Nephron progenitor cell (in vitro differentiated cells): ENCODE measurements at places on chromosomes 16 and 17.
A peak's percentile ranks its signal among the peaks of the same experiment; 100 is the strongest.

- DNase-seq: peak; percentile 92
These were observed at the start of gene MSL1 for GRCh38 chr17:40121181-40122135. MSL1 (plus strand) TSS chr17:40121971; CDS start chr17:40122613, 642 bp downstream.

- peak; percentile 57 for DNase-seq
These were observed 60.1 kb upstream of the TMEM132E start for GRCh38 chr17:34519282-34519681.

DNA sequence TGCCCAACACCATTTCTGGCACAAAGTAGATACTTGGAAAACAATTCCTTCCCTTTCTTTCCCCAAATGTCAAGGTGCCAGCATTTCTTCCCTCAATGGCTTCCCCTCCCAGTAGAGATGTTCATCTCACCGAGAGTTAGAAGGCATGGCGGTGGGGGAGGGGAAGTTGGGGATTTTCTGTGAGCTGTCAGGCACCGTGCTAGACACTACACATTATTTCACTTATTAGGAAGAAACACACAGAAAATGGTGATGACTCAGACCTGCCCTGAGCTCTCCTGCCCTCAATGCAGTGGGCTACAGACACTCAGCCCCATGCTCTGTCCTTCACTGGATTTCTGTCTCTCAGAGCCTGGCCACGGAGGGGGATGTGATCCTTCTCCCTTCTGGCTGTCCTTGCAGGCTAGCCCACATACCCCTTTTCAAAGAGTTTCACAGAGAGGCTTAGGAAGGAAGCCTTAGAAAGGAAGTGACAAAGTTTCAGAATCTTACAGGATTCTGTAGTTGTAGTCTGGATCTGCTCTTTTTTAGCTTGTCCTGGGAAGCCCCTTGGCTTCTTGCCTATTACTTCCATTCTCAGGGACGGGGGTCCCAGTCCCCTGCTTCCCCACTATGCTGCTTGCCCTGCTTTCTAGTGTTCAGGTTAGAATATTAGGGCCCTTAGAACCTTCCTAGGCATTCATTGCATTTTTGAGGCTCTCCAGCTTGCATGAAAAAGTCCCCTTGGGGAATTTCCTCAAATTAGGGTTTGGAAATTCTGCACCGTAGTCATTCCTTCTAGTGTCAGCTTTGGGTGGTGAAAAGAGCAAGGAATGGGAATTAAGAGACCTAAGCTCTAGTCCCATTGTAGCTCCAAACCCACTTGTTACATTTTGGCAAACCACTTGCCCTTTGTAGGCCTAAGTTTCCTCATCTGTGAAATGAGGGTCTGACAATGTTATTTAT, 12.2 kb upstream of the CCL5 start:
- no peak for DNase-seq

GRCh38 chr17:73119631-73120030, 27.1 kb upstream of the SLC39A11 start:
- no peak for DNase-seq

- no peak for DNase-seq
These were observed 94.2 kb downstream of the DNAH3 start for GRCh38 chr16:21056396-21056795.

DNA sequence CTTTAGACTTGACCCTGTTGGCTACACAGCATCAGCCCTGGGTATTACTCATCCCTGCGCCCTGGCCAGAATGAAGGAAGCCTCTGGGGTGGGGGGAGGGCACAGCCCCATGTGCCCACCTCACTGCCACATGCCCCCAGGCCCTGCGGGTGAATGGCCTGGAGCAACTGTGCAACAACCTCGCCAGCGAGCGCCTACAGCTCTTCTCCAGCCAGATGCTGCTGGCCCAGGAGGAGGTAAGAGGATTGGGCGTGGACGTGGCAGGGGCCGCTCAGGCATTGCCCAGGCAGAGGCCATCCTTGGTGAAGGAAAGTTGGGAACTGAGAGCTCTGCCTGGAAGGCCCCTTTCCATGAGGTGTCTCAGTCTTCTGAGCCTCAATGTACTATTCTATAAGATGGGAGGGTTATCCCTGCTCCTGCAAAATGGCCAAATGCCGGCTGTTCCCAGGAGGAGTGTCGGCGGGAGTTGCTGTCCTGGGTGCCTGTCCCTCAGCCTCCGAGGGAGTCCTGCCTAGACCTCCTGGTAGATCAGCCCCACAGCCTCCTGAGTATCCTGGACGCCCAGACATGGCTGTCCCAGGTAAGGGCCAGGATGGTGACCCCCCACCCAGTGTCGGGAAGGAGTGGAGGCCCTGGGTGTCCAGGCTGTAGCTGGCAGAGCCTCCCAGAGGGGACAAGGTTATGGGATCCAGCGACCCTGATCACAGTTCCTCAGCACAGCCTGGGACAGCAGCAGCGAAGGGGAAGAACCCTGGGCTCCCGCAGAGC, 8.9 kb downstream of the MYO15B start:
- no peak for DNase-seq

GRCh38 chr16:4390266-4391260, 18.9 kb downstream of the VASN start:
- DNase-seq: peak; percentile 9

- DNase-seq: no peak
These were observed 2.8 kb downstream of the DNAJA3 start for GRCh38 chr16:4428500-4428899.

DNA sequence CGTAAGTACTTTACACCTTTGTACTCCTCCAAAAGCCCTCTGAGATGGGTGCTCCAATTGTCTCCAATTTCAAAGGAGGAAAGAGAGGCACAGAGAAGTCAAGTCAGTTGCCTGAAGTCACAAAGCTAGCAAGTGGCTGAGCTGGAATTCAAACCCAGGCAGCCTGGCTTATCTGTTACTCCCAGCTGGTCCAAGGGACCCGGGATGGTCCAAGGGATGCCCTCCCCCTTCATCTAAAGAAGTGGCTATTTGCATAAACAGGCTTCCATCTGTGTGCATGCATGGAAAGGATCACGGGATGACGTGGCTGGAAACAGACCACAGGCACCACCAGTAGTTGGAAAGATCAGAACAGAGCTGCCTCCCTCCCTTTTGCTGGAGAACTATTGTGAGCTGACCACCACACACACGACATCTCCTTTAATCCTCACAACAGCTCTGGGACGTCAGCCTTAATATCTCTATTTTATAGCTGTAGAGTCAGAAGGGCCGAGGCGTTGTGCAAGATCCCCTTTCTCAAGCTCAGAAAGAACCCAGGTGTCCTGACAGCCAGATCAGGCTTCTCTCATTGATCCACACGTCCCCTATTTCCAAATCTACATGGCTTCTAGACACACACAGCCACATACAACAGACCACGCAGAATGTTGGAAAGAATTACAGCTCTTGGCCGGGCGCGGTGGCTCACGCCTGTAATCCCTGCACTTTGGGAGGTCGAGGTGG, 10.9 kb upstream of the COL1A1 start:
- DNase-seq: no peak

- peak; percentile 53 for DNase-seq
These were observed 45.8 kb upstream of the CIBAR2 start for GRCh38 chr16:85157813-85158742.

DNA sequence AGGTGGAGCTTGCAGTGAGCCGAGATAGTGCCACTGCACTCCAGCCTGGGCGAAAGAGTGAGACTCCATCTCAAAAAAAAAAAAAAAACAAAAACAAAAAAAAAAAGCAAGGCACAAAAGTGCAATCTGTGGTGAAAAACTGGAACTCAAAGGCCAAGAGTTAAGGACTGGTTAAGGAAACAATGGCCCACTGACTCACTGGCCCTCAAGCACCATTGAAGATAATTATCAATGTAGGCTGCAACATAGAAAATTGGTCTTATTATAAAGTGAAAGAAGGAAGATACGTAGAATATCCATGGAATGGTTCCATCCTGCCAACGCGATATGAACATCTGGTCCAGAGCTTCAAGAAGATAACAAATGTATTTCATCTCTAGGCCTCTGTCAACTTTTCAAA, 444.2 kb downstream of the SOX9 start:
- no peak for DNase-seq

DNA sequence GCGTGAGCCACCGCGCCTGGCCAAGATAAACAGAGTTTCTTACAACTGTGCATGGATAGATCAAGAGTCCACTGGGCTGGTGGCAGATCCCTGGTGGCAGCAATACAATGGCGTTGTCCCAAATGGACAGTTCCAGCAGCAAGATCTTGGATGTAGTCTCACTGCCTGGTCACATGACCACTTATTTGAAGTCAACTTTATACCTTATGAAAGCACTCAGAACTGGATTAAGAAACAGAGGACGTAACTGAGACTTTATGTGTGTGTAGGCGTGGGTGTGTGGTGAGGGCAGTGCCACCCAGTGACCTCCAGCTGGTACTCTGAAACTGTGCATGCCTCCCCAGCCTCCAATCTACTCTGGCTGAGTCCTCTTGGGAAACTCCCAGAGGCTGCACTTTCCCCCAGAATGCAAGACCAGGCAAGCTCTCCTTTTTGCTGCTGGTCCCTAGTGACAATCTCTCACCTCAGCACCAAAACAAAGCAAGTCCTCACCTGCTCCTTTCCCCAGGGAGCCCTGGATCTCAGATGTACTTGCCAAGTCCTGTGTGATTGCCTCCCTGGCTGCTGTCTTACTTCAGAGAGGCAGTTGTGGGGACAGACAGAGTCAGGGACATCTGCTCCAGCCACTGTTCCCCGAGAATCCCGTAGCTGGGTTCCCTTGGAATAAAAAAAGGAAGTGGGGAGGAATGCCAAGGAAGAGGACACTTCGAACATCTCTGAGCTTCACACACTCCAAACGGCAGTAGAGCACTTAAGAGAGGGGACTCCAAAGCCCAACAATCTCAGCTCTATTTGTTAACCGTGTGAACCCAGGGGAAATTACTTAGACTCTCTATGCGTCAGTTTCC, 11.7 kb upstream of the ST6GALNAC2 start:
- no peak for DNase-seq

GRCh38 chr17:60577147-60577915, 22.7 kb upstream of the PPM1D start:
- no peak for DNase-seq

DNA sequence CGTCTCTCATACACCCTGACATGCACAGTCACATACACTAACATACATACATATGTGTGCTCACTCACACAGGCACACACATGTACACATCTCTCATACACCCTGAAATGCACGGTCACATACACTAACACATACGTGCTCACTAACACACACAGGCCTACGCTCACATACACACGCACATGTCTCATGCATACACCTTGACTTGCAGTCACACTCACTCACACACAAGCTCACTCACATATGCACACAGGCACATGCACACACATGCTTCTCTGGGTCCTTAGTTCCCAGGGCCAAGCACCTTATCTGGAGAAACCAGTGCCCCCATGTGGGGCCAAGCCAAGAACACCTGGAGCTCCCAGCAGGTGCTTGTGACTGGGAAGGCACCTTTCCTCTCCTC, 240.3 kb downstream of the RBFOX3 start:
- no peak for DNase-seq

GRCh38 chr16:8931859-8932258, 31.8 kb downstream of the USP7 start:
- peak; percentile 80 for DNase-seq

- DNase-seq: peak; percentile 60
These were observed 12.3 kb downstream of the CACNG4 start for GRCh38 chr17:66976781-66977201.

DNA sequence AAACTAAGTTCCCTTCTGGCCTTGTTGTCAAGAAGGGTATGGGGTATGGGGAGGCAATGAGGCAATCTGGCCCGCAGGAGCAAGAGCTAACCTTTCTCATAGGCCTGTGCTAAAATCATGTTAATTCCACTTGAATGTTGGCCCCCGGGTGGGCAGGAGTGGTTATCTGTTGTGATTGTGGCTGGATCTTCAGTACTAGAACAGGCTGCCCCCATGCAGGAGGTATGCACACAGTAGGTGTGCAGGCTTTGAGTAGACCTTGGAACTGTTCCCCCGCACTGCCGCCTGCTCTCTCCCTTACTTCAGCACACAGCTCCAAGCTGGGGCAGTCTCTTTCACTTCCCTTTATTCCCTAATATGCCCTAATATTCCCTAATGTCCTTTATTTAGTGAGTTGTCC, 52.4 kb upstream of the TANGO6 start:
- DNase-seq: no peak

DNA sequence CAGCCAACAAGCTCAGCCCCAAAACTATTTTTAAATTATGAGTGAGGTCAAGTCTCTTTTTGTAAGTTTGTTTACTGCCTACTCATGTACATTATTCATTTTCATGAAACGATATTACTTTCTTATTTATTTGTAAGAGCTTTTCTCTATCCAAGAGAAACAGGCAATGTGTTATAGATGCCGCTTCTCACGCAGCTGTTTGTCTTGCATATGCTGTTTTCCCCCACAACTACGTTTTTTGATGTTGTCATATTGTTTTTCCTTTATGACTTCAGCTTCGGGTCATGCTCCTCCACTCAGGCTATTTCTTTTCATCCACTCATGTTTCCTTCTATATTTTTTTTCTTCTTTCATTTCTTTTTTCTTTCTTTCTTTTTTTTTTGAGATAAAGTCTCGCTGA, 20.0 kb downstream of the ITGAE start:
- no peak for DNase-seq

GRCh38 chr17:20779521-20779920, 200.0 kb downstream of the CDRT15L2 start:
- no peak for DNase-seq

- no peak for DNase-seq
These were observed 47.6 kb downstream of the NLRC5 start for GRCh38 chr16:57036945-57037344.

DNA sequence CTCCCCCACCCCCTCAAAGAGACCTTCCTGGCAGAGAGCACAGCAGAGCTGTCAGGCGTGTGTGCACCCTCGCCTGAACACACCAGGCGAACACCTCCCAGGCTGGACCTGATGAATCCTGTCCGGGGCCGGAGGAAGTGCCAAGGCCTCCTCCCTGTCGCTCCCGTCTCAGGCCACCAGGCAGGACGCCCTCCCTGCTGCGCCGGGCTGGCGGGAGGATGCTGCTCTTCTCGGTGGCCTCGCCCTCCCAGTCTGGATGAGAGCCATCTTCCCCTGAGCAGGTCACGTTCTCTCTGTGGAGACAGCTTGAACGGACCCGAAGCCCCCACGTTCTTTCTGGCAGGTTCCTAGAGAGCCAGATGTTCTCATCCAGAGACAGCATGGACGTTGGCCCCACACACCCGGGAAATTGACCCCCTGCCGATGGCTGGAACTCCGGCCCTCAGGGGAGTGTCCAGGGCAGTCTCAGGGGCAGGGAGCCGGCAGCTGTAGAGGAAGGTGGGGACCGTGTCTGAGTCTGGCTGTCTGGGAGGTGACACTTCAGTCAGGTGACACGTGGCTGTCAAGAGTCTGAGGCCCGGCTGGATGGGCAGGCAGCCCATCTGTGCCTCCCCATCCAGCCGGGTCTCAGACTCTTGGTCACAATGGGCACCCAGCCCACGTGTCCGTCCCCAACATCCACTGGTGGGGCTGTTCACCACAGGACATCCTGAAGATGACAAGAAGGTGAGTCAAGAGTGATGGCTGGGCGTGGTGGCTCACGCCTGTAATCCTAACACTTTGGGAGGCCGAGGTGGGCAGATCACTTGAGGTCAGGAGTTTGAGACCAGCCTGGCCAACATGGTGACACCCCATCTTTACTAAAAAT, 5.0 kb upstream of the TIMP2 start:
- DNase-seq: no peak

- no peak for DNase-seq
These were observed 6.7 kb downstream of the NTHL1 start for GRCh38 chr16:2040787-2041522.

GRCh38 chr16:56841659-56842058, 23.3 kb upstream of the SLC12A3 start:
- no peak for DNase-seq
